Fibroblast of the aortic adventitia (primary cell): ENCODE measurements at places on chromosomes 1 and 21. TPM values are rescaled to one million over a fixed set of nuclear protein-coding genes. Genes with fewer than 3 reads are reported as not detected.

DNA sequence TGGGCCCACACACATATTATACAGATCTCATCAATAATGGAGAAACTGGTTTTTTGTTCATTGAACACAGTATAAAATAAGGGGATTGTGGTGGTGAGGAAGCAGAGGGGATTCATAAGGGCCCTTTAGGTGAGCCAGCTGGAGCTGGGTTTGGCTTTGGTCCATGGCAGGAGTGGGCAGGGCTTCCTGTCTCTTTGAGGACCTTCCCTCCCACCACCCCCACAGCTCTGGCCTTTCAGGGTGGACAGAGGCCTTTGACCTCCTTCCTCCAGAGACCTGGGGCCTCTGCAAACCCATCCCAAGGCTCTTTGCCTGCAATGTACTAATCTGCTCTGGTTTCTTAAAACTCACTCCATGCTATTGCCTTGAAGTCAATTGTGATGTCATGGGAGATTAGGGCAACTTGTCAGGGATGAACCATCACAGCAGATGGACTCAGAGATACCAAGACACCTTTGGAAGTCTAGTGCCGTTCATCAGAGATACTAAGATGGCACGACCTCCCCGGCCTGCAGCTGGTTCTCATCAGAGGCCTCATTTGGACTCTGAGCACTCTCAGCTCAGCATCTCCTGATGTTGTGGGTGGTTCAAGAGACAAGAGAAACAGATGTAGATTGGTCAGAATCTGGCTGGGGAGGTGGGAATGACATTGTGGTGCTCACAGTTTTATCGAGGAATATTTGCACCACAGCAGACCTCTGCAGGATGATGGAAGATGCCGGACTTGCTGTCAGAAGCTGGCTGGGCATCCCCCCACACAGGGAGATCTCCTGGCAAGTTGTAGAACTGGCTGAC lies 37.9 kb downstream of the LHX4 start:
- no peak for DNase-seq

DNA sequence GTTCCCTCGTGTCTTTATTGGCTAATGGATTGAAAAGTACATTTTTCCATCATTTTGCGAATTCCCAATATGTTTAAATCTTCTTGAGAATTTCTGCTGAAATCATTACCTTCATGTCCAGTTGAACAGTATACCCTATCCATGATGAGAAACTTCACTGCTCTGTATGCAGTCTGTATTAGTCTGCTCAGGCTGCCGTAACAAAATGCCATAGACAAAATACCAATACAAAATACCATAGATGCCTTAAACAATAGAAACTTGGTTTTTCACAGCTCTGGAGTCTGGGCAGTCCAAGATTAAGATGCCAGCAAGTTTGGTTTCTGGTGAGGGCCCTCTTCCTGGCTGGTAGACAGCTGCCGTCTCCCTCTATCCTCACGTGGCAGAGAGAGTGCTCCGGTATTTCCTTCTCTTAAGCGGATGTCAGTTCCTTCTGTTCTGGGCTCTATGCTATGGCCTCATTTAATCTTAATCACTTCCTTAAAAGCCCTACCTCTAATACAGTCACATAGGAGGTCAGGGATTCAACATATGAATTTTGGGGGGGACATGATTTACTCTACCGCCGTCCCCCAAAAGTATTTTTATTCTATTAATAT lies 27.0 kb downstream of the CXADR start:
- no peak for DNase-seq

- no peak for DNase-seq
These were observed 9.3 kb downstream of the MYOC start for GRCh38 chr1:171643156-171643555.

DNA sequence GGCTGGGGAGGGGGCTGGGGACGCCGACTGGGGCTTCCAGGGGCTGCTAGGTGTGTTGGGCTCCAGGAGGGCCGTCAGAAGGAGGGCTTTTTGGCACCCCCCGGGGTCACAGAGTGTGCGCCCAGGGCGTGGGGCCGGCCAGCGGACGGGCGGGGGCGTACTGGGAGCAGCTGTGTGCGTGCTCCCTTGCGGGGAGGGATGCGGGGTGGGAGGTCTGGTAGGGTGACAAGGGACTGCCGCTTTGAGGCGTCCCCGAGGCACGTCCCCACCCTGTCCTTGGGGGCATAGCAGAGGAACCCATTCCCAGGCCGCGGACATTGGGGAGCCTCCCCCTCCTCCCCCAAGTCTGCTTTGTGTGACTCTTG lies 1.1 kb downstream of the FOXO6 start:
- DNase-seq = no peak

DNA sequence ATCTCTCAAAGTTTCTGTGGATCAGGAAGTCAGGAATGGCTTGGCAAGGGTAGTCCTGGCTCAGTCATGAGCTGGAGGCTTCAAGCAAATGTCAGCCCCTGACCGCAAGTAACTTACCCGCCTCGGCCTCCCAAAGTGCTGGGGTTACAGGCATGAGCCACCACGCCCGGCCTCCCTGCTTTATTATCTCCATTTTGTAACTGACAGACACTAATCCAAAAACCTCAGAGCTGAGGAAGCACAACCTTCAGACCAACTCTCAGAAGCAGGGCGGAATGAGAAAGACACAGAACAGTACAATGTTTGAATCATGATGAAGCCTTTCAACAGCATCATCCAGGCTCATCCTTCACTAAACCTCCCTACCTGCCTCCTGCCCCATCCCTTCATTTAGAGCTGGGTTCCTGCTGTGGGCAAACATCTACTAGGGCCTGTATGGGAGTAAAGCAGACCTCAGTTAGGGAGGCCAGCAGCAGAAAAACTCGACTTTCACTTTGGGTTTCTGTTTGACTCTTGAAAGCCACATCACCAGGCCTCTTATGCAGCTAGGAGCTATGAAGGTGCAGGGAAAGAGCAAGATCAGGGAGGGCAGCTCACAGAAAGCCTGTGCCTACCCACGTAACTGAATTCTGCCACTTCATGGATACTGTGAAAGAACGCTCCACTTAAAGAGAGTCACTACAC lies 84.4 kb upstream of the RAB4A start:
- DNase-seq = no peak

GRCh38 chr1:159924791-159925718 lies at the start of gene TAGLN2:
TAGLN2 (minus strand) TSS chr1:159925507; CDS start chr1:159920509, 4,998 bp downstream.
- DNase-seq = peak; percentile 90

GRCh38 chr1:56908619-56909221 lies 54.1 kb downstream of the C8A start:
- DNase-seq = peak; percentile 64

DNA sequence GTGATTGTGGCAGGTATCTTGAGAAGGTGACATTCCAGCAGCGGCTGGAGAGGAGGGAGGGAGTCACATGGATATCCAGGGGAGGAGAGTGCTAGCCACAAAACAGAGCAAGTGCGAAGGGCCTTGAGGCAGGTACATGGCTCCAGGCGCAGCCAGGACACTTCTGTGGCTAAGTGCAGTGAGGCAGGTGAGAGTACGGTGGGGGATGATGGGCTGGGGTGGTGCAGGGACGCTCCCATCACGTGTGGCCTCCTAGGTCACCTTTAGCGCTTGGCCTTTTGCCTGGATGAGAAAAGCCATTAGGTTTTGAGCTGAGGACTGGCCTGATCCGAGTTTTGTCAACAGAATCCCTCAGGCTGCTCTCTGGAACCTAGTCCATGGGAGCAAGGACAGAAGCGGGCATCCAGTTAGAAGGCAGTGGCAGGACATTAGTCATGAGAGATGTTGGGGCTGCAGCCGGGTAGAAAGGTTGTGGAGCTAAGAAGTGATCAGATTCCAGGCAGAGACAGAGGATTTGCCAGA lies 31.6 kb downstream of the SMYD2 start:
- DNase-seq = no peak

DNA sequence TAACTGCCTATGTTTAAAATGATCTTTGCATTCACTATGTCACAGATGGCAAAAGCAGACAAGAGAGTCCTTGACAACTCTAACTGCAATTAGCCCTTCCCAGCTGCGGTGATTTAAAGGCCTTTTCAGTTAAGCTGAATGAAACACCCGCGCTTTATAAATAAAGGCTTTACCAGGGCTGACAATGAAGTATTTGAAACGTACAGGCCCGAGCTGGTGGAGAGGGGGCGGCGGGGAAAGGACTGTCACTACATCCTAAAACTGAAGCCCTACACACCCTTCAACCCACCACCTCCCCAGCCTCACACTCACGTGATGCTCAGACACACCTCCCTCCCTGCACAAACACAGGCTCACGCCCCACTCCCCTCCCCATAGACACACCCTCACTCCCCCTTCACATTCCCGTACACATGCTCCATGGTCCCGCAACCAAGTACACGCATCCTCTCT lies 45.5 kb downstream of the GRIK3 start:
- DNase-seq = no peak

- no peak for DNase-seq
These were observed 4.2 kb downstream of the COX20 start for GRCh38 chr1:244839656-244840055.

- peak; percentile 8 for DNase-seq
These were observed 9.5 kb upstream of the PIGR start for GRCh38 chr1:206955476-206956451.

GRCh38 chr1:91745640-91746373 lies 140.1 kb downstream of the TGFBR3 start:
- no peak for DNase-seq

- DNase-seq = no peak
These were observed 21.5 kb upstream of the PWP2 start for GRCh38 chr21:44085491-44086321.

DNA sequence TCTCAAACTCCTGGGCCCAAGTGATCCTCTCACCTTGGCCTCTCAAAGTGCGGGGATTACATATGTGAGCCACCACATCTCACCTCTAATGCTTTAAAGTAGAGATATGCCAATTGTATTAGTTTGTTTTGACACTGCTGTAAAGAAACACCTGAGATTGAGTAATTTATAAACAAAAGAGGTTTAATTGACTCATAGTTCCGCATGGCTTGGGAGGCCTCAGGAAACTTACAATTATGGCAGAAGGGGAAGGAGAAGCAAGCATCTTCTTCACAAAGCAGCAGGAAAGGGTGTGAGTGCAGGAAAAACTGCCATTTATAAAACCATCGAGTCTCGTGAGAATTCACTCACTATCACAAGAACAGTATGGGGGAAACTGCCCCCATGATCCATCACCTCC lies 3.5 kb upstream of the MYCL start:
- DNase-seq = no peak

- DNase-seq = peak; percentile 44
These were observed 162.3 kb downstream of the PSMG1 start for GRCh38 chr21:39020751-39021477.

DNA sequence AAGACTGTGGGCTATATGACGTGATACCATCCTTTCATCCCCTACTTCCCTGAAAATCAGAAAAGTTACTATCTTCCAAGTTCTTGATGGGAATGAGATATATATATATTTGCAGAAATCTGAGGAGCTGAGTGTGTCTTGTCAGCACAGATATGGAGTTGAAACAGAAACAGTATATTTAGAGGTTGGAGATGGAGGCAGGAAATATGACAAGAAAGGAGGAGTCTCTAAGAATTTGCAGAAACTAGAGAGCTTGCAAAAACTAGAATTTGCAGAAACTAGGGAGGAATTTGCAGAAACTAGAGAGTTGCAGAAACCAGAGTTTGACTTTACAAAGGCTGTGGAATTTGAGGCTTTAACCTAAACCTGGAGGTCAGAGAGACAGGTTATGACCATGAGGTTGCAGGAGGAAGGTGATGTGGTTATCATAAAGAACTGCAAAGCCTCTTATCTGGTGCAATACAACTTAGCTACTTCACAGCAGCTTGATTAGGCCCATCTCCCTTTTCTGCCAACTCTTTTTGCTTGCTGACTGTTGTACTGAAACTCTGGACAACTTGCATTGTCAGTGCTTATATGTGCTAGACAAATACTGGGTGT lies 22.3 kb downstream of the XCL2 start:
- DNase-seq = no peak

- DNase-seq = no peak
These were observed 24.3 kb upstream of the LSS start for GRCh38 chr21:46252840-46253239.

- DNase-seq = peak; percentile 78
These were observed 191.8 kb upstream of the SAMSN1 start for GRCh38 chr21:14737922-14738321.

- no peak for DNase-seq
These were observed 28.5 kb upstream of the PLXNA2 start for GRCh38 chr1:208272713-208273112.

DNA sequence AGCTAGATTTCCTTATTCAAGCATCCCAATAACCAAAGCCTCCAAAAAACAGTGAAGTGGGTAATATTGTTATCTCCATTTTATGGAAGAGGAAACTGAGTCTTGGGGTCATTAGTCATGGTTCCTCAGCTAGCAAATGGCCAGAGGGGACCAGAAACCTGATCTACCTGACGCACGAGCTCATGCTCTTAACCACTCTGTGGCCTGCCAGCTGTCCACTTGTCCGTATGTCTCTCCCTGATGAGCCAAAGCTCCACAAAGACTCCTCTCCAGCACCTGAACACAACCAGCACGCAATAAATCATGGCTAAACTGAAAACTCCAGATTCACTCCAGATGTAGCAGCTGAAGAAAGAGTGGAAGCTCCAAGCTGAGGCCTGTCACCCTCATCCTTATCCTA lies 5.8 kb downstream of the CAPN8 start:
- DNase-seq = no peak

DNA sequence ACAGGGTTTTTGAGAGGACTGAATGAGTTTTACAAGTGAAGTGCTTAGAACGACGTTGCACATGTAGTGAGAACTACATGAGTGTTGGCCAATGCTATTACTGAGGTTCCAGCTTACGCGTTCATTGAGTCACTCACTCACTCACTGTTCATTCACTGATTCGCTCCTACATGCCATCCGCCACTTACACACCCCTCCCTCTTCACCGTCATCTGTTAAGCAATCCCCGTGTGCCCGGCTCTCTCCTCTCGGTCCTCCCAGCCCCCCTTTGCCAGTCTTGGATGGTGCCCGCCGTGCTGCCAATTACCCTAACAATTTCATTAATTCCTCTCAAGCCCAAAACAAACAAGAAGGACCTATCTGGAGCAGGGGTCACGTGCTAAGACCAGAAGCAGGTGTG lies 27.3 kb upstream of the EPHA2 start:
- DNase-seq = peak; percentile 94

GRCh38 chr21:35256468-35256988 lies 207.4 kb upstream of the RUNX1 start:
- DNase-seq = peak; percentile 100

Gene TRNP1
- 11.6 and 19.1 TPM in 2 replicates for total RNA-seq

Gene SPRR5
- total RNA-seq = not detected in 2 replicates

Gene NTMT2
- total RNA-seq = not detected in 2 replicates

Gene MARK1
- total RNA-seq = 0.45 and 1.3 TPM in 2 replicates

Gene CFH
- 105 and 517 TPM in 2 replicates for total RNA-seq

Gene NPR1
- total RNA-seq = 1.5 and 24.0 TPM in 2 replicates

Gene PGM1
- 52.4 and 83.5 TPM in 2 replicates for total RNA-seq

Gene LDLRAD1
- not detected in 2 replicates for total RNA-seq

Gene OLFML3
- total RNA-seq = 135 and 212 TPM in 2 replicates

Gene AHDC1
- 14.6 and 19.1 TPM in 2 replicates for total RNA-seq

Gene CFHR4
- under 0.01 TPM in 1 of 2 replicates, not detected in the other for total RNA-seq

Gene KCNA10
- total RNA-seq = not detected in 2 replicates

Gene RIPPLY3
- total RNA-seq = not detected in 2 replicates
